ENCODE measurements at places on chromosomes 16 and 17.

DNA sequence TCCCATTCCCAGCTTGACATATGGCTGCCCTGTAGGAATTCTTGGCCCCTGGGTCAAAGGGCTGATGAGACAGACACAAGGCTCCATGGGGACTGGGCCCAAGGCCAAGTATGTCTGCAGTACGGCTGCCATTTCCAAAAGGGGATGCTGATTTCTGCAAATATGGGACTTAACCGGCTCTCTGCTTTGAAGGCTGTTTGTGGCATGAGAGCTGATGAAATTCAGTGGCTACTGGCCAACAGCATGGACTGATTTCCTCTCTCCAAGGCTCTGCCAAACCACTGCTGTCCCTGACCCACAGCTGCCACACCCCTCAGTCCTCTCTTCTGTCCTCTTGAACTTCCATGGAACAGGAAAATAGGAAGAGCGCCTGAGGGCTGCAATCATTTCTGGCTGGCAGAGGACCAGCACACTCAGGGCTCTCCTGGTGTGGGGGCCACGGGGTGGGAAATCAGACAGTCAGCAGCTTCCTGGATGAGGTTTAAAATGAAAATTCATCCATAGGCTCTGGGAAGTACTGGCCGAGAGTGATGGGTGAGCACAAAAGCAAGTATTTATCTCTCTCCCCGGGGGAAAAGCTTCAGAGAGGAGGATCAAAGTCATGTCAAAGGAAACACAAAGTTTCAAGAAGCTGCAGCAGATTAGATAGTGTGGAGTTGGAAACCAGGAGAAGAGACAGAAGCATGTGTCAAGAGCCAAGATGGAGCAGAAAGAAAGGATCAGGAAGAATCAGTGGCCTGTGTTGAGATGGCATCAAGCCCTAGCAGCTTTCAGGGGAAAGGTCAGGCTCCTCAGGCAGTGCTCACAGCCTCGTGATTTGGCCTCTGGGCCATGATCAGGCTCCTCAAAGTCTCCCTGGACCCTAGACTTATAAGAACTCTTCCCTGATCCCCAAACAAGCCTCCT lies 64.1 kb upstream of the SREBF1 start:
- DNase-seq, result no peak

GRCh38 chr17:65886315-65887245 lies 305.4 kb downstream of the CEP112 start:
- DNase-seq, result no peak

- no peak for DNase-seq
These were observed 16.7 kb upstream of the SLFN11 start for GRCh38 chr17:35390156-35390555.

GRCh38 chr16:25051406-25052150 lies 36.4 kb upstream of the ARHGAP17 start:
- DNase-seq, result no peak

- DNase-seq, result no peak
These were observed 2.4 kb downstream of the NECAB2 start for GRCh38 chr16:83970430-83970815.

GRCh38 chr16:78489072-78489471 lies 389.6 kb downstream of the WWOX start:
- no peak for DNase-seq

GRCh38 chr16:27739606-27740357 lies 189.8 kb downstream of the KATNIP start:
- no peak for DNase-seq

DNA sequence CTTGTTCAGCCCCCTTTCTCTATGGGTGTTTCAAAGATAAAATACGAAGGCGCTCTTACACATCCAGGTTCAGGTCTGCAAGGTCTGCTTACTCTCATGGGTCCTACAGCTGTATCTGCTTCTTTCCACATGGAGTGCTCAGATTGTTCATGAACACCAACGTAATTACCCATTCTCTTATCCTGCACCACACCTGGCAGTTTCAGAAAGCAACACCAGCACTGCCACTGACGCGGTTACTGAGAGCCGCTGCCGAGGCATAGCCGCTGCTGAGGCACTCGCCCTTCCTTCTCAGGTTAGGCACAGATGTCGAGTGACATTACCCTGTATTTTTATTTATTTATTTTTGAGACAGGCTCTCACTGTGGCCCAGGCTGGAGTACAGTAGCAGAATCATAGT lies 147.1 kb downstream of the RPTOR start:
- no peak for DNase-seq

GRCh38 chr17:75090871-75091854 lies 3.4 kb downstream of the SLC16A5 start:
- DNase-seq, result no peak

DNA sequence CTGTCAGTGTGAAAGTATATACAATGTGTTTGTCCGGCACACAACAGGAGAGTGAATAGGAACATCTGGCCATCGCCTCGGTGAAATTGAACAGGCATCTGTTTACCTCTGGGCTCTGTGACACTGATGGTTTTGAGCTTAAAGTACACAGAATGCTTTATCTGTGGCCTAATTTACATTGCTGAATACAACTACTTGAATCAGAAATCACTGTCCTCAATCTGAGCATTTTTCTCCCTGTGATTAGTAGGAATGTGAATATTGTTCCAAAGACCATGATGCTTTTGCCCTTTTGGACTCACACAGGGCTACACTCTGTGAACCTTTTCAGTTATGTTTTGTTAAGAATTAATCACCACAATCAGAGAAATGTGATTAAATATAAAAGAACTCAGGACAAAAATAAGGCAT lies 323.0 kb upstream of the TBX2 start:
- DNase-seq, result no peak

DNA sequence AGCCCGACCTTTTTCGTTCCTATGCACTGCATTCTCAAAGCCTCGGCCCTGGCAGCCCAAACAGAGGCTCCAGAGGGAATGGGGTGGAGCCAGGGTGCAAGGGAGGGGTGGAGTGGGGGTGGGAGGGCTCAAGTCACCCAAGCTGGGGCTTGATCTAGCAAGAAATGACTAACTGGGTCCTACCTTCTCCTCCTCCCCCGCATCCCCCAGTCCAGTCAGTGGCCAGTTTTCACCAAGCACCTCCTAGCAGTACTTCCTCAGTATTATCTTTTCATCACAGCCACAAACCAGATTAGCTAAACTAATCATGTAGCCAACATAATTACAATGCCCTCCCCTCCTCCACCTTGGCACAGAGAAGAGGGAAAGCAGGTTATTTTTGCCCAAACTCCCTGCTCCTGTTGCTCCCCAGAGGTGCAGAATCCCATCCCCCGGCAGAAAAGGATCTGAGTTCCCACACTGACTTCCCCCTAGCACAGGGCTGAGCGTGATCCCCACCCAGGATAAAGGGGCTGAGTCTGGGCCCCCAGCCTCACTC lies 2.2 kb downstream of the JUP start:
- DNase-seq, result no peak

DNA sequence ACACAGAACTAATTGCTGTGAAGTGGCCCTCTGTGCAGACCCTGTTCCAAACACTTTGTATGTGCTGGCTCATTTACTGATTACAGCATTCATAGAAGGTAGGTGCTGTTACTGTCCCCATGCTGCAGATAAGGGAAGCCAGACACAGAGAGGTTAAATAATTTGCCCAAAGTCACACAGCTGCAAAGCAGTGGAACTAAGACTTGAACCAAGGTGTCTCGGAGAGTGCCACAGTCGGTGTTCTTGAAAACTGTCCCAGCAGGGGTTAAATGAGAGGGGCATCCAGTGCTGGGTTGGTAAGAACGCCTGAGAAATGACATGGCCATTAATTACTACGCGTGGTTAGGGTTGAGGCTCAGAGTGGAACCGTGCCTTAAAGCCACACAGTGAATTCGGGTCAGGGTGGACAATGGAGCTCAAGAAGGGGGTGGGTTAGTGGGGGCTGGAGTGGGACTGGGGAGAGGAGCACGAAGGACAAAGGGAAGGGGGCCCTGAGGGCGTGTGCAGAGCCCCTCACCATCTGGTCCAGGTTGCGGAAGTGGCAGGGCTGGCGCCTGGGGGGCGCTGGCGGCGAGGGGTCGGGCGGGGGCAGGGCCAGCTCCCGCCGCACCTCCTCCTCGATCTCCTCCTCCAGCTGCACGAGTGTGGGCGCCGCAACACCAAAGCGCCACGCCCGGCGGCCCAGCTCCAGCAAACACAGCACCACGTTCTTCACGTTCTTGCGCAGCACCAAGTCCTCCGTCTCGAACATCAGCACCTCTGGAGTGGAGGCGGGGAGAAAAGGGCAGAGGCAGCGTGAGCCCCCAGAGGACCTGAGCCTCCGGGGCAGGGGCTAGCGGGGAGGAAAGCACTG lies 3.3 kb downstream of the GAS2L2 start:
- DNase-seq, result peak; percentile 45

DNA sequence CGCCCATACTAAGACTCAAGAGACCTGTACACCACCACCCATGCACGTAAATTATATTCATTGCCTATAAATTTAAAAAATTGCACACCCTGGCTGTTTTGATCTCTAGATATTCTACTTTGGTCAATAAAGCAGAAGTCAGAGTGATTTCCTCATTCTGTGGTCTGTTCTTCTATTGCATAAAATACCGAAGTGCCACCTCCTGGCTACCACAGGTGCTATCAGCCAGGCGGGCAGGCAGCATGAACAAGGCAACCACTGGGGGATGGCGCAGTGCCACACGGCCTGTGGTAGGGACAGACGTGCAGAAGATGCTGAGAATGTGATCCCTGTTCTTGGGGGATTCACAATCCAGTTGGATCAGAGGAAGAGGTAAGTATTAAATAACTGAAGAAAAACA lies 122.3 kb downstream of the CDK5R1 start:
- DNase-seq, result peak; percentile 72

DNA sequence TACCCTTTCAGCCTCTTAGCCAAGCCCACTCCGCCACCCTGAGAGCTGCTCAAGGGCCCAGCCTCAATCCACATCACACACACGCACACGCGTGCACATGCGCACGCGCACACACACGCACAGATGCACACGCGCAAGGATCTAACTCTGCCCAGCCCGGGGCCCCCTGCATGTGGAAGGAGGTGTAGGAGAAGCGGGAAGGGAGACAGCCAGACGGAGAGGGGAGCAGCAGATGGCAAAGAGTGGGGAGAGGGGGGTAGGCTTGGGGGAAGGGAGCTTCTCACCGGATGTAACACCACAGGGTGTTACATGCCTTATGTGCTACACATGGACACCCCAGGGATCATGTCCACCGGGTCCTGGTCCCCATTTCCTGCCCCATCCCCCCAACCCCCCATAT lies 15.3 kb downstream of the DLG4 start:
- DNase-seq, result no peak

DNA sequence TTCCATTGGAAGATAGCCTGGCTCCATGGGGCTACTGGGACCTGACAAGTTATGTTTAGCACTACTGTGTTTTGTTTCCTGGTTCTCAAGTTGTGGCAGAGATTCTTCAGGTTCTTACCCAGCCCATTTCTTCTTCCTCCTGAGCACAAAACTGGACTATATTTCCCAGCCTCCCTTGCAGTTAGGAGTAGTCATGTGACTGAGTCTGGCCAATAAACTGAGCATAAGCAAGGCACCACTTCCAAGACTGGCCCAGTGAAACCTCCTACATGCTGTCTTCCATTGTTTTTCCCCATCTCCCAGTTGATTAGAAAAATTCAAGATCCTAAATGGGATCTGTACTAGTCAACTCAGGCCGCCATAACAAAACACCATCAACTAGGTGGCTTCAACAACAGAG lies 28.2 kb upstream of the RBBP6 start:
- DNase-seq, result no peak

- DNase-seq, result no peak
These were observed 31.1 kb downstream of the ST3GAL2 start for GRCh38 chr16:70407811-70408274.

DNA sequence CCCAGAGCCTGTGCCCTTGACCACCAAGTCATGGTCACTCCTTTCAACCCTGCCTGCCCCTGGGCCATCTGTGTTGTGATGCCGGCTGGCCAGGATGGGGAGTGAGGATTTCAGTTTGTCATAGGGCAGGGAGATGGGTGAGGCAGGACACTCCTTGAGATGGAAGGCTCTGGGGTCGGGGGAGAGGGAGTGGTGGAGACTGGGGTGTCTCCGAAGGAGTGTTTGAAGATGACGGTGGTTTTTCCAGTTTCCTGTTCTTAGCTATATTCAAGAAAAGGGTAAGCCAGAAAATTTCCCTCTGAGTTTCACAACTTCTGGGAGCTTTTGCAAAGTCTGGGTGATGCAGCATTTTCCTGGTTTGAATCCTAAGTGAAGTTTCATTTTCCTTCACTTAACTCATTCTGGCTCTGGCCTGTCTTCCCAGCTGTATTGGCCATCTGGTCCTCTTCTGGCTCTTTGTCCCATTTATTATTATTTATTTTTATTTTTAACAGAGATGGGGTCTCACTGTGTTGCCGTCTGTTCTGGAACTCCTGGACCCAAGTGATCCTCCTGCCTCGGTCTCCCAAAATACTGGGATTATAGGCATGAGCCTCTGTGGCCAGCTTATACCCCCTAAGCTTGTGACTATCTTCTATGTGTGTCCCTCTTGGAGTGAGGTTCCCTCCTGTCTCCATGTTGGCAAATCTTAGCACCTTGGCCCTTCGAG lies 27.7 kb downstream of the ABCC1 start:
- DNase-seq, result no peak

- no peak for DNase-seq
These were observed 53.4 kb downstream of the BRIP1 start for GRCh38 chr17:61809816-61810392.

DNA sequence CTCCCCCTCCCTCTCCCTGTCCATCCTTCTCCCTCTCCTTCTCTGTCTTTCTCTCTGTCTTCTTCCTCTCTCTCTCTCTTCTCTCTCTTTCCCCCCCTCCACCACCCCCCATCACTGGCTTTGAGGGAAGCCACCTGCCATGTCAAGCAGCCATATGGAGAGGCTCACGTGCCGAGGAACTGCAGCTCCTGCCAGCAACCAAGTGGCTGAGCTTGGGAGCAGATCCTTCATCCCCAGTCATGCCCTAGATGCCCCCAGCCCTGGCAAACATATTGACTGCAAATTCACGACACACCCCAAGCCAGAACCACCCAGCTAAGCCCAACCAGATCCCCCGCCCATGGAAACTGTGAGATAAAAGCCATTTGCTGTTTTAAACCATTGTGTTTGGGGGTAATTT lies 40.9 kb upstream of the RBFOX3 start:
- DNase-seq, result no peak

DNA sequence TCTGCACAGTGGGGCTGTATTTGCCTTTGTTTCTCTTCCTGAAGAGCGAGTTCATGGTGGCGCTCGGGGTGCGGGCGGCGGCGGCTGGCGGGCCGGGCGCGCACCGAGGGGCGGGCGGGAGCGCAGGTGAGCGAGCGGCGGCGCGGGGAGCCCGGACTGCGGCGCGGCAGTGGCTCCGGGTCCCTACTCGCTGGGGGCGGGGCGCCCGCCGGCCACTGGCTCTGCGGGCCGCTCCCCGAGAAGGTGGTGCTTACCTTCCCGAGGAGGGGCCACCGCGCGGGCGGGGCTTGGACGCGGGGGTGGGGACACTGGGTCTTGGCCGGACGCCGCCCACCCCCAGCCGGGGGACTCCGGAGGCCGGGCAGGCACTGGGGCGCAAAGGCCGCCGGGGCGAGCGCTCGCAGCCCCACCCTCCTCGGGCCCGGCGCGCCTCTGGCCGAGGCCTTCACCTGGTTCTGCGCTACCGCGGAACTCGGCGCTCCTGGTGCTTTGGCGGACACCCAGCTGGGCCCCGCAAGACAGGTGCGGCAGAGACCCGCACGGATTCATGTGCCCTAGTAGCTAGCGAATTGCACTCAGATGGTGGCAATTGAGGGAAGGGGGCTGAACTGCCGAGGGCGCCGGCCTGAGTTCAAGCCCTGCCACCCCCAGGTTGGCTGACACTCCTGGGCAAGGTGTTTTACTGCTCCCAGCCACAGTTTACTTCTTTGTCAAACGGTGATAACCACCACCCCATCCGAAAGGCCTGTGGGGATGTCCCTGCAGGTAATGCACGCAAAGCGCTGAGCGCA lies at the start of gene PPL:
PPL (minus strand) TSS at position 158 of the 791 bp plus-strand sequence; CDS start at position 55, 103 bp downstream.
- peak; percentile 11 for DNase-seq

- no peak for DNase-seq
These were observed 38.4 kb downstream of the PTRH2 start for GRCh38 chr17:59668816-59669215.

Data from activated naive CD8-positive, alpha-beta T cell treated with anti-CD3 and anti-CD28 coated beads, Interleukin-2, amount 50 U/mL, for 24 hours (primary cell).